ENCODE measurements at places on chromosomes 1 and 21.

DNA sequence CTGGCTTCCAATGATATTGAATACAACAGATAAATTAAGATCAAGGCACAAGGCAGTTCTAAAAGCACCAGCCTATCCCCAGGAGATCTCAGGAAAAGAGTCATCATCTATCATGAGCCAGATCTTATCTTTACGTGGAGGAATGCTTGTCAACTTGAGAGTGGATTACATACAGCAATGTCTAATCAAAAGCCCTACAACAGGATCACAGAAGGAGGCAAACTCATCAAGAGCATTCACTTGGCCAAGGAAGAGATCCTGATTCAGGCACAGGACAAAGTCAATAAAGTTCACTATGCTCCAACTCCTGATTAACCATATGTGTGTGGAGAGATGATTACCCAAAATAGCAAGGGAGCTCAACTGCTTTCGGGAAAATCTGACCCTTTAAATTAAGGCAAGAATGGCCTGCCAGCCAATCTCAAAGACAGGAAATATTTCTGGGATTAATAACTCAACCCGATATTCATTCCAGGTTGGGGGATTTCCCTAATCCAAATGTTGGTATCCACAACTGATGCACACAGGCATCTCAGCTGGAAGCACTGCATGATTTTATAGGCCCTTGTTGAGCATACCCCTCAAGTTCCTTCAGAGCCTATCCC lies 33.7 kb downstream of the TBX15 start:
- no peak for DNase-seq

GRCh38 chr1:36847761-36848160 lies 186.6 kb downstream of the GRIK3 start:
- no peak for DNase-seq

DNA sequence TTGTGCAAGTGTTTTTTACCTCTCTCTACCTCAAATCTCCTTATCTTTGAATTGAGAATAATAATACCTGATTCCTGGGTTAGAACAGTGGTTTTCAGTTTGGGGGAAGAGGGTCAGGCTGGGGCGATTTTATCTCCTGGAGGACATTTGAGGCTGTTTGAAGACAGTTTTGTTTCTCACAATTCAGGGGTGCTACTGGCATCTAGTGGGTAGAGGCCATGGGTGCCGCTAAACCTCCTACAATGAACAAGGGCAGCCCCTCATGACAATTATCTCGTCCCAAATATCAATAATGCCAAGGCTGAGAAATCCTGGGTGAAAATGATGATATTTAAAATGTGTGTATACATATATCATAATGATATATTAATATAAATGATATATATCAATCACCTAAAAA lies 139.1 kb upstream of the USH2A start:
- DNase-seq, result no peak

- no peak for DNase-seq
Observed at GRCh38 chr21:46052703-46053651, 44.9 kb upstream of the COL6A2 start.
